ENCODE measurements at places on chromosomes 2 and 18. TPM values are rescaled to one million over a fixed set of nuclear protein-coding genes. Genes with fewer than 3 reads are reported as not detected.

DNA sequence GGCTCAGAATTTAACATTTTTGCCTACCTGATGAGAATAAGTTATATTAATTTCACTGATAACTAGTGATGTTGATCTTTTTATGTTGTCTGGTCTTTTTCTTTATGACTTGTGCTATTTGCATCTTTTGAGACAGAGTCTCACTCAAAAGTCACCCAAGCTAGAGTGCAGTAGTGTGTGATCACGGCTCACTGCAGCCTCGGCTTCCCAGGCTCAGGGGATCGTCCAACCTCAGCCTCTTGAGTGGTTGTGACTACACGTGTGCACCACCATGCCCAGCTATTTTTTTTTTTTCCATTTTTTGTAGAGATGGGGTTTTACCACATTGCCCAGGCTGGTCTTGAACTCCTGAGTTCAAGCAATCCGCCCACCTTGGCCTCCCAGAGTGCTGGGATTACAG is 7.5 kb downstream of the SMCHD1 start:
- no peak for DNase-seq

DNA sequence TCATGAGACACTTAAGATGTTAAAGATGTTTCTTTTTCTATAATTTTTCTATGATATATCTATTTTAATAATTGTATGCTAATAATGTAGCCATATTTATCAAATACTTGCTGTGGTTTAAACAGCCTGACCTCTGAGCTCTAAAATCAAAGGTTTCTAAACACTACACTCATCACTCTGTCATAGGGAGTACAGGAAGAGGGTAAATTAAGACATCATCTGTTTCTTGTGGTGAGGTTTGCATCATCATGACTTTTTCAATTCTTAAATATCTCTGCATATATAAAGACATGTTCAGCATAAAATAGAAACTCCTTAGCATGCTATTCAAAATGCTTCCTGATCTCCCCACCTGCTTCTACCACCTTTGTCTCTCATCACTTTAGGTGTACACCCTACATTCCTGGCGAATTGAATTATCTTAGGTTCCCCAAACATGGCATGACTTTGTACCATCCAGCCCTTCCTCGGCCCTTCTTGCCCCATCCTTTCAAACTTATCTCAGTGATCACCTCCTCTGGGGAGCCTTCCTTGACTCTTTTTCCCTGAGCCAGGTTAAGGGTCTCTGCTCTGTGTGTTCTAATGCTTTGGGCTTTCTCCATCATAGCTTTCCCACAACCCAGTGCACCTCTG is 105.3 kb upstream of the TTN start:
- DNase-seq: no peak

The ATP5F1A gene
- 488 TPM for polyA plus RNA-seq

The MRPL19 gene
- polyA plus RNA-seq: 48.6 TPM

DNA sequence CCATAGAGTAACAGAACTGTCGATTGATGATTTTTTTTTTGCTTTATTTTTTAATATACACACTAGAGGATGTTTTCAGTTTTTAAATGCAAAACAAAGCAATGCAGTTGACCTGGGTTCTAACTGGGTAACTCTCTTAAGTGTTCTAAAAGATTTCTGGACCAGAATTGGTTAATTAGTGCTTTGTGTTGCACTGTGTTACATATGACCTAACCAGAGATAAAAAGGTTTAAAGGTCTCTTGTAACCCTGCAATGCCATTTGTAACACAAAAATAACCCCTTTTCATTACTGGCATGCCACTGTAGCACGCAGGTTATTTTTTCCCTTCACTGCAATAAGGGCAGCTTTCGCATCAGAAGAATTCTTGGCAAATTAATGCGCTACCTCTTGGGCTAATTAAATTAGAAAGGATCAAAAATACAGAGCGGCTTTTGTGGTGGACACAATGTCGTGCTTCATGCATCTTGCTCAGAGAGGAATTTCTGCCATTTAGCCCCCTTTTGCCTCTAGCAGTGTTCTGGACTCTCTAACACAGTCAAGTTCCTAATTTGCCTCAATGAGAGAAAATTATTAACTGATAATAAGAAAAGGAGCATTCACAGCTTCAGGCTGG is 250.8 kb upstream of the ZEB2 start:
- no peak for DNase-seq

GRCh38 chr2:68620772-68621171 is 22.6 kb upstream of the PROKR1 start:
- no peak for DNase-seq

Measured in left lung (tissue), 14 donors.